ENCODE measurements at places on chromosomes 11 and 22.

GRCh38 chr11:85105868-85106267, 521.3 kb downstream of the DLG2 start:
- DNase-seq, result no peak

- no peak for DNase-seq
Observed at GRCh38 chr22:50089682-50090411, at the start of gene MOV10L1. MOV10L1 (plus strand) TSS chr22:50090006; CDS start chr22:50090089, 83 bp downstream.

GRCh38 chr22:39249086-39249704, 4.4 kb upstream of the PDGFB start:
- DNase-seq, result no peak

DNA sequence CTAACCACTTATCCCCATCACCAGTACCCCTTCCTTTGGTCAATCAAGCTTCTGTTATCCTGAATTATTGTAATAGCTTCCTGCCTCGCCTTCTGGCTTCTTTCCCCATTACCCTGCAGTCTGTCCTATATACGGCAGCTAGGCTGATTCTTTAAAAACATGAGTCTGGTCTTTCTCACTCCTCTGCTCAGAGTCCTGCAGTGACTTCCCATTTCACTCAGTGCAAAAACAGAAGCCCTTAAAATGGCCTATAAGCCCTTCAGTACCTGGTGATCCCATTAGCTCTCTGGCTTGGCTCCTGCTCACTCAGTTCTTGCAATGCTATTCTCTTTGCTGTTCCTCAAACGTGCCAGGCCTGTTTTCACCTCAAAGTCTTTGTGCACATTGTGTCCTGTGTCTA, 58.4 kb downstream of the JRKL start:
- DNase-seq, result no peak

DNA sequence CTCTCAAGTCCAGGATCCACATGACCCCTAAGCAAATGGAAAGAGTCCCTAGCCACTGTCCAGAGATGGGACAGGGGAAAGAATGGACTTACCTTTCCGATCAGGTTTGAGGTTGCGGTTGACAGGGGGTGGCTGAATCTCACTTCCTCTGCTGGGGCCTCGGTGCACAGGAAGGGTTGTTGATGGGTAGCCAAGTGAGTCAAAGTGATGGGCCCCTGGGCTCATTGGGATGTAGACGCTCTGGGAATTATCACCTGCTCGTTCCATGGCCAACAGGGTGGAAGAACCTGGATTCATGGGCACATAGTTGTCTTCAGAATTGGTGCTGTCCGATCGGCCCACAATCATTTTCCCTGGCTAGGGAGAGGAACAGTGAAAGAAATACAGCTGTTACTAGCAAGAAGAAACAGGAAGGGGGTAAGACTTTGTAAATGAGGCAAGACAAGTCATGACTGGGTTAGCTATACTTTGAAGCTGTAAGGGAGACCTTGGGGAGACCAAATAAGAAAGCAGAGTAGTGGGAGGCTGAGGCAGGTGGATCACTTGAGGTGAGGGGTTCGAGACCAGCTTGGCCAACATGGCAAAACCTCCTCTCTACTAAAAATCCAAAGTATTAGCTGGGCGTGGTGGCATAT, 34.7 kb downstream of the USP35 start:
- DNase-seq, result no peak

- no peak for DNase-seq
Observed at GRCh38 chr11:8759634-8760033, 77.0 kb downstream of the RPL27A start.

GRCh38 chr11:12390687-12391110, 13.3 kb downstream of the PARVA start:
- DNase-seq, result no peak

DNA sequence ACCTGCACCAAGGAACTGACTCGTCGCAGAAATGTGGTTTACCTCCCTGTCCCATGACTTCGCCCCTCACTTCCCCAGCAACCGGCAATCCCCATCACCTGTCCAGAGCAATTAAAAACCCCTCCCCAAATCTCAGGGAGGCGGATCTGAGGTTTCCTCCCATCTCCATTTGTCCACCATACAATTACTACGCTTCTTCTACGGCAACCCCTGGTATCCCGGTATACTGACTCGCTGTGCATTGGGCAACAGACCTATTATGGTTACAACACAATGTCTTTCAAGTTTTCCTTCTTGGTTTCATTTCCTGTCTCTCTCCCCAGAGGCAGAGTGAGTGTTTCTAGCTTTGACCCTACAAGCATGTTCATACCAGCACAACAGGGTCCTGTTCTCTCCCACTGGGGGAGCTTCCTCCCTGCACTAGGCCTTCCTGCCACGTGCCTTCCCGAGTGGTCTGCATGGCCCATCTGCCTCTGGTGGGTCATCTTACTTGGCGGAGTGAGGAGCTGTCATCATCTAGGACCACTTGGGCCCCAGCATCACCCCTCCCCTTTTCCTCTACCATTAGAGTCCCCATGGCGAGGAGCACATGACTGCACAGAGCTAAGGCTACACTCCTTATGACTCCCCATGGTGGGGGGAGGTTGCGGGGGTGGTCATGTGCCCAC, 30.3 kb upstream of the NAP1L4 start:
- no peak for DNase-seq

- DNase-seq, result no peak
Observed at GRCh38 chr22:18999416-18999815, 63.3 kb upstream of the PRODH start.

DNA sequence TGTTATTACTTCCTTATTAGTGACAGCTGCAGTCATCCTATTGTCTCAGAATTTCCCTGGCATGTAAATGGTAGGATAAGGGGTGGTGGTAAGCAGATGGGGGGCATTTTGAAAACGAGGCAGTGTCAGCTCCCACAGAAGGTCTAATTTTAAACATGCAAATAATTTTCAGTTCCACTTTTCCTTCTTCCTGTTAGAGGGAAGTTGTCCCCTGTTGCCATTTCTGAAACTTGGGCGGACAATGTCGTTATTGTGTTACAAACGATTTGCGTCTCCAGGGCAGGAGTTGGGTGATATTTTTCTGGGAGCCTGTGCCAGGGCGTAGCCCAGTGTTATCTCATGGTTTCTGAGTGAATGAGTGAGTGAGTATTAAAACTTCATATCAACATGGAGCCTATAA, 7.4 kb downstream of the PTPRJ start:
- DNase-seq, result no peak

GRCh38 chr11:123233280-123233974, 38.4 kb upstream of the CLMP start:
- DNase-seq, result no peak

- DNase-seq, result peak; percentile 47
Observed at GRCh38 chr22:50169774-50170341, 673 bp upstream of the PANX2 start.

DNA sequence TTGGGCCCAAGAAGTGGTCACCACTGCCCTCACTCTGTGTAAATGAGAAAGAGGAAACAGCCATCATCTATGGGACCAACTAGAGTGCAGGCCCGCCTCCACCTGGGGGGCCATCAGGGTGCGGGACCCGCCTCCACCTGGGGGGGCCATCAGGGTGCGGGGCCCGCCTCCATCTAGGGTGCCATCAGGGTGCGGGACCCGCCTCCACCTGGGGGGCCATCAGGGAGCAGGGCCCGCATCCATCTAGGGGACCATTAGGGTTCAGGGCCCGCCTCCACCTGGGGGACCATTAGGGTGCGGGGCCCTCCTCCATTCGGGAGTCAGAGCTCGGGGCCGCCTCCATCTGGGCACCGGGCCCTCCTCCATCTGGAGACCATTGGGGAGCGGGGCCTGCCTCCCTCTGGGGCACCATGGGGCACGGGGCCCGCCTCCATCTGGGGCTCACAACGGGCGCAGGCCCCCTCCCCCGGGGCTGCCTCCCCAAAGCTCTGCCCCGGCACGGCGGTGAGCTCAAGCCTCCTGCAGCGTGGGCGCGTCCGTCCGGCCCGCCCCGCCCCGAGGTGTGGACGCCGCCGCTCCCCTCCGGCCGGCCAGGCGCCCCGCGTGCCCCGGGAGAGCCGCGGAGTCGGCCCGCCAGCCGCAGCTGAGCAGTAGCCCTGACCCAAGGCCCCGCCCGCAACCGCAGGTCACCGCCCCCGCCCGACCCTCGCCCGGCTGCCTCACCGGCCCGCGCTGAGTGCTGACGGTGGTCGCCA, 512 bp downstream of the TOLLIP start:
- no peak for DNase-seq

- no peak for DNase-seq
Observed at GRCh38 chr11:35847473-35847872, 96.4 kb upstream of the LDLRAD3 start.

- no peak for DNase-seq
Observed at GRCh38 chr11:44516688-44517507, 48.6 kb upstream of the CD82 start.

- no peak for DNase-seq
Observed at GRCh38 chr11:38950867-38951266, 2352.8 kb upstream of the RAG2 start.

GRCh38 chr11:72326151-72326848, 82.3 kb upstream of the PHOX2A start:
- DNase-seq, result no peak

- DNase-seq, result no peak
Observed at GRCh38 chr11:9875862-9876261, 212.0 kb downstream of the SWAP70 start.

All from stimulated activated naive CD4-positive, alpha-beta T cell treated with Interleukin-2 at 50 U/mL for 16 hours (primary cell).